Activated naive CD8-positive, alpha-beta T cell treated with anti-CD3 and anti-CD28 coated beads, Interleukin-2, amount 50 U/mL, for 16 hours (primary cell): ENCODE measurements at places on chromosomes 1 and 21.

- no peak for DNase-seq
Measured at GRCh38 chr1:11569551-11569950, 84.7 kb downstream of the FBXO2 start.

DNA sequence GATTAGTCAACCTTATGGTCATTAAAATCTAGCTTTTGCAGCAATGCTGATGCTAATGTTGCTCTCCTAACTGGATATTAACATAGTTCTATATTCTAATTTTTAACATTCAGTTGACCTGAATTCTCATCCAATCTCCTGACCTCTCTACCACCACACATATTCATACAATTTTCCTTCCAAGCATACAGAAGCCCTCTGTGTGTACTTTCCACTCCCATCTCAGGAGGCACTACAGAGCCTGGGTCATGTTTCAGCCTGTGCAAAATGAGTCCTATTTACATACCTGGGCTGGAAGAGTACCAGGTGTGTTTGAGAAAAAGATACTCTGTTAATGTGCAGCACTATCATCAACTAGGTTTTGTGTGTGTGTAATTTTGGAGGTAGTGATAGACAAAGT is 486.3 kb downstream of the NEGR1 start:
- no peak for DNase-seq

DNA sequence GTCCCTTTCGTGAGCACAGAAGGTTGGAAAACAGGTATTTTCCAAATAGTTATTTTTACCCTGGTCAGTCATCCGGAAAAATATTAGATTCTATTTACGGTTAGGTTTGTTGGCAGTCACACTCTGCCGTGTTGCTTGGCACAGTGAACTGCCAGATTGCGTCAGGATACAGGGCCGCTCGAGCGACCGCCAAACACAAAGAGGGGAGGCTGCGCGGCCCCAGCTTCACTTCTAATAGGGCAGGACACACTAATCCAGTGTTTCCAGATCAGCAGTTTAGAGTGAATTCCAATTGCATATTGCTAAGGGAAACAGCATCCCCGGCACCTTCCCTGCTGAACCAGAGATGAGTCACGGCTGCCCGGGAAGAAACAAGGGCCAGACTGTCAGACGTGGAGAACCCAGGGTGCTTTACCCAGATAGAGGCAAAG is 22.9 kb downstream of the UMODL1 start:
- DNase-seq = no peak

GRCh38 chr1:93765099-93765498 is 83.5 kb upstream of the BCAR3 start:
- no peak for DNase-seq

GRCh38 chr1:192474080-192474683 is 101.4 kb upstream of the RGS1 start:
- DNase-seq = no peak

GRCh38 chr1:207284209-207284897 is 37.1 kb upstream of the CD55 start:
- DNase-seq = no peak

GRCh38 chr1:72570815-72571214 is 288.5 kb upstream of the NEGR1 start:
- no peak for DNase-seq

GRCh38 chr1:37955685-37956084 is 8.8 kb upstream of the INPP5B start:
- no peak for DNase-seq

DNA sequence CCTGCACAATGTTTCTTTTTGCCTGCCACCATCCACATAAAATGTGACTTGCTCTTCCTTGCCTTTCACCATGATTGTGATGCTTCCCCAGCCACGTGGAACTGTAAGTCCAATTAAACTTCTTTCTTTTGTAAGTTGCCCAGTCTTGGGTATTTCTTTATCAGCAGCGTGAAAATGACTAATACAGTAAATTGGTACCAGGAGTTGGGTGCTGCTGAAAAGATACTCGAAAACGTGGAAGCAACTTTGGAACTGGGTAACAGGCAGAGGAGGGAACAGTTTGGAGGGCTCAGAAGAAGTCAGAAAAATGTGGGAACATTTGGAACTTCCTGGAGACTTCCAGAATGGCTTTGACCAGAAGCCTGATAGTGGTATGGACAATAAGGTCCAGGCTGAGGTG is 425.3 kb downstream of the GPATCH2 start:
- no peak for DNase-seq

DNA sequence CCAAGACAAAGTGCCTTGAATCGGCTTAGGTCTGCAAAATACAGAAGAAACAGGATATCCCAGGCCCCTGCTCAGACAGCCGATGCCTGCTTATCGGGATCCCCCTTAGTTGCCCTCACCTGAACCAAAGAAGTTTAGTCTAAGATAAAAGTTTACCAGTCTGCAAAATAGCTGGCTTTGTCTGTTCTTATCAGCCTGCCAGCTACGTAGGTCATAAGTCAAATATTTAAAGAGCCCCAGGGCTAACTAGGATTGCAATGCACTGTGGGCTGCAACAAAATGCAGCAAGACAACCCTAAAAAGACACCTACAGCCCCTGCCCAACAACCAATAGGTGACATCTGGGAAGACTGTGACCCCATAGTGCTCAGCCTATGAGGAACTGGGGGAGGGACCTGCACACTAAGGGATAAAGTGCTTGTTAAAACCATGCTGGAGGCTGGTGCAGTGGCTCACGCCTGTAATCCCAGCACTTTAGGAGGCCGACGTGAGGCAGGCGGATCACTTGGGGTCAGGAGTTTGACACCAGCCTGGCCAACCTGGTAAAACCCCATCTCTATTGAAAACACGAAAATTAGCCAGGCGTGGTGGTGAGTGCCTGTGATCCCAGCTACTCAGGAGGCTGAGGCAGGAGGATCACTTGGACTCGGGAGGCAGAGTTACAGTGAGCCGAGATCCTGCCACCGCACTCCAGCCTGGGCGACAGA is 27.4 kb downstream of the LRRC3 start:
- DNase-seq = no peak

GRCh38 chr21:25169370-25169769 is 437.9 kb downstream of the MRPL39 start:
- DNase-seq = no peak

DNA sequence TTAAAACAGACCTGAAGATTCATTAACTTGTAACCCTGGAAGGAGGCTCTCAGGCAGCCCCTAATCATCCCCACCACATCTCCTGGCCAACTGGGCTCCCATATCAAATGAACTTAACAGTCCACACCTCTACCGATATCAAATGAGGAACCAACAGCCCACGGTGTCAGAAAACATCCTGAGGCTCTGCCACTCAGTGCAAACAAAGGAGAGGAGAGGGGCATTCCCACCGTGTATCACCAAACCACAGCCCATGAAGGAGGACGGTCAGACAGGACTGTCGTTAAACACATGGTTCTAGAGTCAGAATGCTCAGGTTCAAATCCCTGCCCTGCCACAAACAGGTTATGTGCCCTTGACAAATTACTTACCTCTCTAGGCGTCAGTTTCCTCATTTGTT is 52.5 kb downstream of the ERI3 start:
- DNase-seq = no peak

- DNase-seq = no peak
Measured at GRCh38 chr1:110005971-110006370, 21.4 kb downstream of the AHCYL1 start.

GRCh38 chr1:239555350-239555749 is 169.0 kb downstream of the CHRM3 start:
- no peak for DNase-seq

DNA sequence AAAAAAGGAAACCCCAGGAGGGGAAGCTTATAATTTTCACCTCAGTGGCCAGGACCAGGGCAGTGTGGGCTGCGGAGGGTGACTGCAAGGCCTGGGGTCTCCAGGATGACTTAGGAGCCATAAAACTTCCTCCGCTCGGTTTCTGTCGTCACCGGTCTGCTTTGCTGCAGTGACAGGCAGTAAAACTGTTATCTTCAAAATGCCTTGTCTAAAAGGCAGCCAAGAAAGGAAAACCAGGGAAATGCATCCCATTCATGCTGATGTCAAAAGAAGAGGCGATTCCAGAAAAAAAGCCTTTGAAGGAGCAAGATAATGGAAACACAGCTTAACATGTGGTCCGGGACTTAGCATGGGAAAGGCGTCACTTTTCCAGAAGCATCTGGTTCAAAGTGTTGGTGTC is 42.0 kb downstream of the COL6A1 start:
- DNase-seq = no peak

GRCh38 chr1:74474585-74474984 is 37.8 kb downstream of the LRRC53 start:
- no peak for DNase-seq

GRCh38 chr1:201955729-201956143 is 433 bp downstream of the TIMM17A start:
- no peak for DNase-seq

GRCh38 chr1:39195166-39196111 is 9.1 kb upstream of the MACF1 start:
- DNase-seq = no peak

DNA sequence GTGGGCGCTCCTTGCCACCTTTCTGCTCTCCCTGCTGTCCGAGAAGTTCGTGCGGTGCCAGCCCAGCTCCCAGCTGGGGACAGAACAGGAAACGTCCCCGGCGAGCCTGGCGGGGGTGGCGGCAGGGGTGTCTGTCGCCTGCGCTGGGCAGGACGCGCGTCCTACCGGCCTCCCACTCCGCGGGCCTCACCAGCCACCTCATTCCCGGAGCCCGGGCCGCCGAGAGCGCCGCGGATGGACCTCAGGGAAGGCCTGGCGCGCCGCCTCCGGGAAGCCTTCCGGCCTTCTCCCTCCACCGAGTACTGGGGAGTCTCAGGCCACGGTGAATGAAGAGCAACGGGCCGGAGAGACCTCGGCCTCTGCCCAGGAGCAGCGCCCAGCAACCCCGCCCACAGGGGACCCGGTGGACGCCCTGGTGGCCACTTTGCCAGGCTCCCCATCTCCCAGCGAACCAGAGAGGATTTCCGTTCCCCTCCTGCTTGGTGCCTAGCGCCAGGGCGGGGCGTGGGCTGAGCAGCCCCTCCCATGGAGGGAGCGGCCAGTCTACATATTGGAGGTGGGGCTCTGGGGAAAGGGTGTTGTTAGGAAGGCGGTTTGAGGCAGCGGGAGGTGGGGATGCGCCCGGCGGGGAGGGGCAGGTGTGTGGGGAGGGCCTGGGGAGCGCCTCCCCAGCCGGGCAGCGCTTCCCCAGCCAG is 9.5 kb upstream of the TNFRSF14 start:
- peak; percentile 47 for DNase-seq

GRCh38 chr1:182952677-182953444 is at the start of gene SHCBP1L:
SHCBP1L (minus strand) TSS chr1:182953166; CDS start chr1:182953133, 33 bp downstream.
- no peak for DNase-seq

DNA sequence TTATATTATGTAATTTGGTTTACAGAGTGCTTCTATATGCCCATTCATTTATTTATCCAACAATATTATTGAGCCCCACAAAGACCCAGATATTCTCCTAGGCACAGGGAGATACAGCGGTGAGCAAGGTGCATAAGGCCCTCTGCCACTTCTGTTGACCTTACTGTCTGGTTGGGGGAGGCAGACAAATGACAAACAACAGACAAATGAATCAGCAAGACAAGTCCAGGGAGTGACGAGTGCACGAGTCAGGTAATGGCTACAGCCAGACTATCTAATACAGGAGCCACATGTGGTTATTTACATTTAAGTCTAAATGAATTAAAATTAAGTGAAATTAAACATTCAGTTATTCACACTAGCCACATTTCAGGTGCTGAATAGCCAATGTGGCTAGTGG is 22.0 kb upstream of the BCAR3 start:
- no peak for DNase-seq

DNA sequence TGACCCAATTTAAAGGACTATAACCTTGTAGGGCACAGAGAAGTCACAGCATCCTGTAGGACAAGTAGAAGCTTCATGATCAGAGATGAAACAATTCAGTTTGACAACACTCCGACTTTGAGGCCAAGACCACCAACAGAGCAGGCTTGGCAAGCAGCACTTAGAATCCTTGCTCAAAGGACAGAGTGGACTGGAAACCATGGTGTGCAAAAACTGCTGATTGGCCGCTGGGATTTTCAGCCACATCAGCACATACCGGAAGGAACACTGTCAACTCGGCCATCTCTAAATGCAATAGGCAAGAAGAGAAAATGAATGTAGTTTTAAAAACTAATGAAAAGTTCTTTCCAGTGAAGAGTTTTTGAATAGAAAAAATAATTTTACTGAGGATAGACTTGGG is 92.0 kb upstream of the PRMT6 start:
- DNase-seq = no peak

- DNase-seq = no peak
Measured at GRCh38 chr1:81217058-81217457, 583.7 kb upstream of the ADGRL2 start.

DNA sequence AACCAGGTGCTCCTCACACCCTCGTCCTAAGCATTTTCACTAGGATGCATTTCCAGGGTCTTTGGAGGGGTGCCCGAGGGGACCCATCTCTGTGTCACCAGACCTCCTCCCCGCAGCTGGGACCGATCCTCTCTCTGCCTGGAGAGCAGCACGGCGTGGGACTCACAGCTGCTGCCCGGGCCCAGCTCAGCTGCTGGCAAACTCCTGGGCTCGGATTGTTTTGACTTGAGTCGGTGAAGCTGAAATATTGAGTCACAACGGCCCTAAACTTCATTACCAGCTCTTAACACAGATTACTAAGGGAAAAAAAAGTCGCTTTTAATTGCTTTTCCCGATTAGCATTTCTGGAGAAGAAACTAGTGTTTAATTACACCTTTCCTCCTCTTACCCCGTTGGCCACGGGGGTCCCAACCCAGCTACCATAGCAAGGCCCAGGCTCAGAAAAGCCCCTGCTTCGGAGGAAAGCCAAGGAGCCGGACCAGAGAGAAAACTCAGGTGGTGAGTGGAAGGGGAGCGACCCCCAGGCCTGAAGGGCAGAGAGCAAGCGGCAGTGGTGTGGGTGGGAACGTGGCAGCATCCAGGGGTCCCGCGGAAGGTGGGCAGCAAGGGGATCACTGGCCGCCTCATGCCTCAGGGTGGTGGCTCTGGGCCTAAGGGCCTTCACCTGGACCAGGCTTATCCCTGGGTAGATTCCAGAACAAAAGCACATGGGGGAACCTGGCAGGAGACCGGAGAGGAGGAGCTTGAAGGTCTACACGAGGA is 41.7 kb downstream of the CASZ1 start:
- no peak for DNase-seq

DNA sequence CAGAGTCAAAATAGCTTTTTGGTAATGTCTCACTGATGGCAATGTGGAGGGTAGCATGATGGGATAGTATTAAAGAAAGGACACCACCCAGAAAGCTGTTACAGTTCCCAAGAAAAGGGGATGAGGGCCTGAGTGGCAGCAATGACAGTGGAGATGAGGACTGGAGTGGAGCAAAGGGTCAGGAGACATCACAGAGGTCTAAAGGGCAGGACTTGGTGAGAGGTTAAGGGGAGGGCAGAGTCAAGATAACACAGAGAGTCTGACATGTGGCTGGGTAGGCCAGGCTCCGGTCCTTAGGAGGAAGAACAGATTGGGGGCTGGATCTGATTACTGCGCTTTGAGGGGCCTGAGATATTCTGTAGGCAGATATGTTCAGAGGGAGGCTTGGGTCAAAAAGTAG is 19.3 kb downstream of the ELF3 start:
- no peak for DNase-seq

- no peak for DNase-seq
Measured at GRCh38 chr1:236144446-236145150, 2.3 kb downstream of the GPR137B start.
